ENCODE measurements at places on chromosomes 5 and 9.

DNA sequence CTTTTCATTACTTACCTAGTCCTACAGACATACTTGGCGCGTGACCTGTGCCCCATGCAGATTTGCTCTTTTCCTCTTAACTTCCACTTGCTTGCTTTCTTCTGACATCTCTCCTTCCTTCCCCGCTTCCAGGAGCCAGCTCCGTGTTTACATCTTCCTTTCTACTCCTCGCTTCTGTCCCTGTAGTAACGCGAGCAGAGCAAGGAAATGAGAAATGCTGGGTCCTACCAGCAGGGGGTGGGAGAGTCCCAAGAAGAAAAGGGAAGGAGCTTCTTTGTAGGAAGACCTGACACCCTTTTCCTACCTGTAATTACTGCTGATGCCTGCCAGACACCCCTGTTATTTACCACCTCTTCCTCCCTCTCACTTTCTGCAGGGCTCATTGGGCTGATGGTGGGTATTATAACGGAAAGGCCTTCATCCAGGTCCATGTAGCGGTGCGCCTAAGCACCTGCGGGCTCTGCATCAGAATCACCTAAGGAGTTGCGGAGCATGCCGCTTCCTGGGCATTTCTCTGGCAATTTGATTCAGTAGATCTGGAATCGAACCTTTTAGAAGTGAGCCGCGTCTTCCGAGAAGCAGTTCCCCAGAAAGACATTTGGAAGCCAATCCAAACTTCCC is 1260.8 kb upstream of the WWC1 start:
- no peak overlapping the region for H3K27ac ChIP-seq
- DNase-seq, result peak; percentile 5
- no peak overlapping the region for H3K4me3 ChIP-seq
- no peaks in the 10 kb centered on the region for H3K4me1 ChIP-seq
- H3K36me3 ChIP-seq, result no peaks in the 10 kb centered on the region

GRCh38 chr9:110440172-110440571 is 102.5 kb upstream of the TXNDC8 start:
- peaks cover 7% of the 10 kb centered on the region for H3K36me3 ChIP-seq
- H3K4me1 ChIP-seq, result peaks cover 50% of the 10 kb centered on the region
- peak; percentile 94 for DNase-seq
- H3K4me3 ChIP-seq, result peak overlapping the region; percentile 34

GRCh38 chr5:69224520-69224919 is 10.2 kb upstream of the CDK7 start:
- no peak overlapping the region for H3K4me3 ChIP-seq
- no peaks in the 10 kb centered on the region for H3K27me3 ChIP-seq
- H3K4me1 ChIP-seq, result no peaks in the 10 kb centered on the region
- DNase-seq, result no peak

DNA sequence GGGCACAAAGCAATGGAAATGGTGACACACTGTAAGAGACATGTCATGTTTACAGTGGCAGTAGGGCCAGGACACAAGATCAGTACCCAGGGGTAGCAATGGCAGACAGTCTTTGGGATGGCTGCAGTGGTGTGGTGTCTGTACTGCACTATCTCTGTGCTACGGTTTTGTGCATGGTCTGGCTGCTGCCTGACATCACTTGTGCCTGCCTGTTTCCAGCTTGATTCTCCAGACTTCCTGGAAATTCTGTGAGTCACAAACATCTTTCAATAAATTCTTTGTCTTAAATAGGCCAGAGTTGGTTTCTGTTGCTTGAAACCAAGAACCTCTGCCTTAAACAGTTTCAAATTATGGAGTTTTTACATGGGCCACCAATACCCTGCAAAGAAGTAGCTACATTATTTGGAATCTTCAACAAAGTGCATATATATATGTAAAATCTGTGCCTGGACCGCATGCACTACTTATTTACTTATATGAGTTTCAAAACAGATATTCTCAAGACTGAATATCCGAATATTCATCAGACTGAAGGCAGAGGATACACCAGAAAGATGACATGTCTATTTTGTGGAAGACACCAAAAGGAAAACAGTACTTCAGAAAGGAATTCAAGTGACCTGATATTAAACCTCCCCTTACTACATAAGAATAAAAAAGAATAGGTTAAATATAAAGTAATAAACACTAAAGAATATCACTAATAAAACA is 188.1 kb downstream of the RFX3 start:
- no peaks in the 10 kb centered on the region for H3K36me3 ChIP-seq
- no peaks in the 10 kb centered on the region for H3K27me3 ChIP-seq
- H3K4me1 ChIP-seq, result peaks cover 16% of the 10 kb centered on the region
- peak overlapping the region; percentile 28 for H3K27ac ChIP-seq

- H3K4me3 ChIP-seq, result no peak overlapping the region
- H3K36me3 ChIP-seq, result no peaks in the 10 kb centered on the region
- no peaks in the 10 kb centered on the region for H3K4me1 ChIP-seq
- no peak for DNase-seq
- H3K27me3 ChIP-seq, result no peaks in the 10 kb centered on the region
Measured at GRCh38 chr5:74992791-74993190, 59.6 kb downstream of the GCNT4 start.

DNA sequence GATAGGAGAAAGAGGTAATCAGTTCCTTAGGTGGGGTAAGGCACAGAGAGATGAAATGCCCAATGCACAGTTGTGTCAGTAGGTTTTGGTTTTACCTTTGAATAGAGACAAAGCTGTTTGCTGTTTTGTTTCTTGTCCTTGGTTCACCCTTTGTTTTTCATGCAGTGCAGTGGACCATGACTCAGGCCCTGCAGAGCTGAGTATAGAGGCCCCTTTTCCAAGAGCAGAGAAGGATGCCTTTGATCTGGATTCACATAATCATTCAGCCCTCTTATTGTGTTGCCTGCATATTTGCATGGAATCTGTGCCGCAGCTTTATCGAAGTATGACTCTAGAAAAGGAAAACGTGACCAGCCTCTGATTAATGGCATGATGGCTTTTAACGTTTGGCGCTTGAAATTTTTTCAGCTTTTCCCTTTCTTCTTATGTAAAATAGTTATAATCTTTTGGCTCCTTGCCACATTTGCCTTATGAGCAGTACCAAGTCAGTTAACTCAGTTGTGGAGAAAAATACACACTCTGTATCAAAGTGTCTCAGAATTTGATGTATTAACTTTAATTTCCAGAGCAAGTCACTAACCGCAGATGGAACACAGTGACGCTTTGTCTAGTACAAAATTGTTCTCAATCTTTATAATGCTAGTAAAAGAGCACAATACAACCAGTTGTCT is 197.6 kb downstream of the KDM4C start:
- peak; percentile 60 for DNase-seq
- H3K4me3 ChIP-seq, result no peak overlapping the region
- H3K4me1 ChIP-seq, result 0 out of 2 replicates have a peak, but pooled peaks cover 11% of the 10 kb centered on the region
- no peaks in the 10 kb centered on the region for H3K36me3 ChIP-seq

GRCh38 chr5:95773335-95774059 is 42.4 kb downstream of the RHOBTB3 start:
- H3K27me3 ChIP-seq, result no peaks in the 10 kb centered on the region
- H3K27ac ChIP-seq, result no peak overlapping the region
- H3K36me3 ChIP-seq, result peaks cover 36% of the 10 kb centered on the region
- DNase-seq, result peak; percentile 56

GRCh38 chr9:97536480-97536879 is 35.0 kb downstream of the TMOD1 start:
- H3K4me3 ChIP-seq, result no peak overlapping the region
- H3K27me3 ChIP-seq, result 0 out of 2 replicates have a peak, but pooled peaks cover 19% of the 10 kb centered on the region
- no peak for DNase-seq
- no peaks in the 10 kb centered on the region for H3K36me3 ChIP-seq
- no peak overlapping the region for H3K27ac ChIP-seq

DNA sequence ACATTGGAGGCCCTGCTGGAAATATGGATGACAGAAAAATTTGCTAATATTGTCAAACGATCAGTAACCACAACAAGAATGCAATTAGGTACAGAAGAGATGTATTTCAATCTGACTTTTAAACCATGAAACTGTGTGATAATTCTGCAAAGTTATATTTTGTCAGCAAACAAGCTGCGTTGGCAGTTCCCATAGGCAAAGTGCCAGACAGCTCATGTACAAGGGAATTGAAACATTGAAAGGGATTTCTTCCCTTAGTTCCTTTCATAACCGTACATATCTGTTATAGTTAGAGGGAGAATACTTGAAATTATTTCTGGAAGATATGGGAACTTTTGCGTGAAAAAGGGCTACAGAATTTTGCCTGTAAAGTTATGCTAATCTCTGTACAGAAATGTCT is 419.4 kb upstream of the PTGER4 start:
- no peaks in the 10 kb centered on the region for H3K36me3 ChIP-seq
- H3K4me3 ChIP-seq, result no peak overlapping the region
- no peak overlapping the region for H3K27ac ChIP-seq

DNA sequence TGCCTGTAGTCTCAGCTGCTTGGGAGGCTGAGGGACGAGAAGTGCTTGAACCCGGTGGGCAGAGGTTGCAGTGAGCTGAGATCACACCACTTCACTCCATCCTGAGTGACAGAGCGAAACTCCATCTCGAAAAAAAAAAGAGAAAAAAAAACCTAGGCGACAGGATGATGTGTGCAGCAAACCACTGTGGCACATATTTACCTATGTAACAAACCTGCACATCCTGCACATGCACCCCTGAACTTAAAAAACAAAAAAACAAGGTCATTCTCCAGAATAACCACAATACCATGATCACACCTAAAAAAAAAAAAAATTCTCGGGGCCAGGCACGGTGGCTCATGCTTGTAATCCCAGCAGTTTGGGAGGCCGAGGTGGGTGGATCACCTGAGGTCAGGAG is 7.5 kb upstream of the DOLPP1 start:
- no peak for DNase-seq
- no peaks in the 10 kb centered on the region for H3K4me1 ChIP-seq
- no peaks in the 10 kb centered on the region for H3K36me3 ChIP-seq
- H3K27me3 ChIP-seq, result no peaks in the 10 kb centered on the region

GRCh38 chr5:142446131-142446959 is 121.5 kb upstream of the SPRY4 start:
- peak; percentile 54 for DNase-seq
- peaks cover 26% of the 10 kb centered on the region for H3K4me1 ChIP-seq
- H3K4me3 ChIP-seq, result 0 out of 2 replicates have a peak overlapping the region, but pooled peaks have one; percentile 17
- H3K27me3 ChIP-seq, result no peaks in the 10 kb centered on the region
- peak overlapping the region; percentile 89 for H3K27ac ChIP-seq
- no peaks in the 10 kb centered on the region for H3K36me3 ChIP-seq

- H3K4me1 ChIP-seq, result no peaks in the 10 kb centered on the region
- H3K4me3 ChIP-seq, result no peak overlapping the region
- no peak overlapping the region for H3K27ac ChIP-seq
- no peaks in the 10 kb centered on the region for H3K36me3 ChIP-seq
- H3K27me3 ChIP-seq, result no peaks in the 10 kb centered on the region
Measured at GRCh38 chr5:128315671-128316070, 222.4 kb downstream of the FBN2 start.

DNA sequence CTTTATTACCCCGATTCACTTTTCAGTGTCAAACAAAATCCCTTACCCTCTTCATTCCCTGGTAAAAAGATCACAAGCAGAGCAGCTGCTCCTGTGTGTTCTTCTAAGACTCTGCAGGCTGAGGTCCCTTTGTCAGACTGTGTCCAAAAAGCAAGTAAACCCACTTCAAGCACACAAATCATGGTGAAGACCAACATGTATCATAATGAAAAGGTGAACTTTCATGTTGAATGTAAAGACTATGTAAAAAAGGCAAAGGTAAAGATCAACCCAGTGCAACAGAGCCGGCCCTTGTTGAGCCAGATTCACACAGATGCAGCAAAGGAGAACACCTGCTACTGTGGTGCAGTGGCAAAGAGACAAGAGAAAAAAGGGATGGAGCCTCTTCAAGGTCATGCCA is 34.5 kb downstream of the CREBRF start:
- no peak for DNase-seq
- H3K4me3 ChIP-seq, result no peak overlapping the region
- H3K36me3 ChIP-seq, result peaks cover 19% of the 10 kb centered on the region
- no peaks in the 10 kb centered on the region for H3K27me3 ChIP-seq

- no peaks in the 10 kb centered on the region for H3K4me1 ChIP-seq
- peaks cover 7% of the 10 kb centered on the region for H3K27me3 ChIP-seq
- no peaks in the 10 kb centered on the region for H3K36me3 ChIP-seq
- no peak overlapping the region for H3K4me3 ChIP-seq
- DNase-seq, result no peak
Measured at GRCh38 chr9:34884747-34885189, 73.3 kb upstream of the PHF24 start.

- H3K27me3 ChIP-seq, result no peaks in the 10 kb centered on the region
- H3K27ac ChIP-seq, result no peak overlapping the region
- H3K4me1 ChIP-seq, result 0 out of 2 replicates have a peak, but pooled peaks cover 5% of the 10 kb centered on the region
- DNase-seq, result no peak
Measured at GRCh38 chr5:112973036-112973435, 3.6 kb upstream of the DCP2 start.

- H3K27me3 ChIP-seq, result no peaks in the 10 kb centered on the region
- H3K4me1 ChIP-seq, result 0 out of 2 replicates have a peak, but pooled peaks cover 3% of the 10 kb centered on the region
- H3K36me3 ChIP-seq, result no peaks in the 10 kb centered on the region
- H3K4me3 ChIP-seq, result no peak overlapping the region
Measured at GRCh38 chr5:16563686-16564085, 53.1 kb downstream of the RETREG1 start.

GRCh38 chr5:81789033-81789432 is 38.1 kb upstream of the SSBP2 start:
- H3K27me3 ChIP-seq, result no peaks in the 10 kb centered on the region
- H3K27ac ChIP-seq, result no peak overlapping the region
- H3K4me3 ChIP-seq, result no peak overlapping the region
- peak; percentile 39 for DNase-seq

DNA sequence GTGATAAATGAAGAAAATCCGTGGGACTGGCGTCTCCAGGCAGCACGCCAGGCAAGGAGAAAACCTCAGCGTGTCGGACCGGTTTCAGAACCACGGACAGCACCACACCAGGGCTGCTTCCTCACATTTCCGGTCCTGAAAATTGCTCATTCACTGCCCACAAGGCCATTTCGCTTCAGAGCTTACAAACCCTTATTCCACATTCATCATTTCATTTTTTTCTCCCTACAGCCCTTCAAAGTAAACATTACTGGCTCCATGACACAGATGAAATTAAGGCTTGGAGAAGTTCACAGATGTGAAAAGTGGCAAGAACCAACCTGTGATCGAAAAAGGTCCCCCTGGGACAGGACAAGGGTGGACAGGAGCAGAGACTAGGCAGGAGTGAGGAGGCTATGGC is 1.5 kb upstream of the GPRIN1 start:
- no peak overlapping the region for H3K4me3 ChIP-seq
- no peaks in the 10 kb centered on the region for H3K36me3 ChIP-seq
- H3K27ac ChIP-seq, result no peak overlapping the region
- no peaks in the 10 kb centered on the region for H3K27me3 ChIP-seq
- H3K4me1 ChIP-seq, result peaks cover 19% of the 10 kb centered on the region
- peak; percentile 94 for DNase-seq

DNA sequence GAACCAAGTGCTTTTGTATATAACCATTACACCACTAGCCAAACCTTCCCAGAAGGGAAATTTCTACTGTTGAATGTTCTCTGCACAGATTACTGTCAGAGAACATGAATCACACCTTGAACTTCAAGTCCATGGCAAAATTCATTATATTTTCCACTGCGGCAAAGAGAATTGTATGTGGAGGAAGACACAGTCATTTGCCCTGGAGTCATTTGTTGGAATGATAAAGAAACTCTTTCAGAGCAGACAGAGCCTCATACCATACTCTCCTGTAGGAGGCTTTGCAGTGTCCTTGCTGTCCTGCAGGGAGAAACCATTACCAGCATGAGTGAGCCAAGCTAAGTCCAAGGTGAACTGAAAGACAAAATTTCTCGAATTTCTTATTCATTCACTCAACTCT is 369.0 kb downstream of the ARHGEF28 start:
- no peak overlapping the region for H3K4me3 ChIP-seq
- H3K36me3 ChIP-seq, result no peaks in the 10 kb centered on the region
- no peaks in the 10 kb centered on the region for H3K27me3 ChIP-seq
- no peaks in the 10 kb centered on the region for H3K4me1 ChIP-seq
- H3K27ac ChIP-seq, result no peak overlapping the region

- H3K27ac ChIP-seq, result no peak overlapping the region
- DNase-seq, result no peak
- H3K36me3 ChIP-seq, result no peaks in the 10 kb centered on the region
Measured at GRCh38 chr9:117182046-117182445, 232.8 kb downstream of the ASTN2 start.
